ENCODE measurements at places on chromosomes 3 and 15.

DNA sequence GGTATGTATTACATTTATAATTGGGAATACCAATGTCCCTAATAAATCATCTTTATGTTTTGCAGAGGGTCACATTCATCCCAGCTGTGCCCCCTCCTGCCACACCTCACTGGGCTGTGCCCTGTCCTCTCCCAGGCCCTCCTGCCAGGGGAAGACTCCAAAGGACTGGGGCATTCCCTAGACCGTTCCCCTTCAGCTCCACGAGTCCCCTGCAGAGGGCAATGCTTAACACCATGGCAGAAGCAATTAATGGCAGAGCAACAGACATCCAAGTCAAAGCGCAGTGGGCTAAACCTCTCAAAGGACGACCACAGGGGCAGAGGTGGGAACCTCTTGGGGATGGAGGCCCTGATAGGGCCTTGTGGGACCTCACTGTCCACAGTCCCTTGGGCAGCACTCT lies 71.3 kb upstream of the SEC13 start:
- H3K27ac ChIP-seq, result no peak overlapping the region
- DNase-seq, result no peak
- H3K36me3 ChIP-seq, result no peaks in the 10 kb centered on the region
- no peaks in the 10 kb centered on the region for H3K4me1 ChIP-seq

- H3K4me1 ChIP-seq, result no peaks in the 10 kb centered on the region
- no peak overlapping the region for H3K4me3 ChIP-seq
- no peaks in the 10 kb centered on the region for H3K27me3 ChIP-seq
Observed at GRCh38 chr15:46461416-46461815, 826.6 kb downstream of the SQOR start.

DNA sequence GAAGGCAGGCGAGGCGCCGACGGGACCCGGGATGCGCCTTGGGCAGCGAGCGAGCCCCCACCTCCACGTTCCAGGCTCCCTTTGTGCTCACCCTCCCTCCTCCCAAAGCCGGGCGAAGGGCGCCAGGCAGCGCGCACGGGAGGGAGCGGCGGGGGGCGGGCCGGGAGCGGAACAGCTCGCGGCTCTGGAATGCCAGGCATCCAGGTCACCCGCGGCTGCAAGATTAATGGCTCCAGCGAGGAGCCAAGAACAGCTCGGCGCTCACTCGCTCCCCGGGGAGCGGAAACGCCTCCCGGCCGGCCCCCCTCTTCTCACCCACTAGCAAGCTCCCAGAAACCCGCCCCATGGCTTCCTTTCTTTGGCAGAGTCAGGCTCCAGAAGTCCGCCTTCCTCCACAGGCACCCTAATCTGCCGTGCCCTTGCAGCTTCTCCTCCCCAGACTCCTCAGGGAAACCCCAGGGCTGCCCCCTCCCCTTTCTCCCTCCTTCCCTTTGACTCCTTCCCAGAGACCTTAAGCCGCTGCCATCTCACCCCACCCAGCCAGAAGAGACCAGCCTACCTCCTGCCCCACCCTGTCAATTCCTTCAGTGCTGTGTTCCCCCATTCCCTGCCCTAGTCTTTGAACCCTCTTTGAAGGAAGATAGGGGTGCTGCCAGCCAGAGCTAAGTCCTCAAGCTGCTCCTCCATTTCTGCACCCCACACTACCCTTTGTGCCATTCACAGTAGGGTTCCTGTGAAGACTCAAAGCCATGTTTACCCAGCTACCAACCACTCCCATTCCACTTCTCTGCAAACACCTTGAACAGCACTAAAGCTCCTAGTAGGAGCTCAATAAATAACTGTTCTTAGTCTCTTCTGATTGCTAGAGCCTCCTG lies 9.9 kb downstream of the AMOTL2 start:
- peaks cover 99% of the 10 kb centered on the region for H3K4me1 ChIP-seq
- peak overlapping the region; percentile 78 for H3K27ac ChIP-seq
- peak overlapping the region; percentile 24 for H3K4me3 ChIP-seq

- peaks cover 29% of the 10 kb centered on the region for H3K4me1 ChIP-seq
- H3K27me3 ChIP-seq, result no peaks in the 10 kb centered on the region
- no peak overlapping the region for H3K27ac ChIP-seq
- no peak for DNase-seq
- no peak overlapping the region for H3K4me3 ChIP-seq
Observed at GRCh38 chr3:53171827-53172505, 11.0 kb downstream of the PRKCD start.

DNA sequence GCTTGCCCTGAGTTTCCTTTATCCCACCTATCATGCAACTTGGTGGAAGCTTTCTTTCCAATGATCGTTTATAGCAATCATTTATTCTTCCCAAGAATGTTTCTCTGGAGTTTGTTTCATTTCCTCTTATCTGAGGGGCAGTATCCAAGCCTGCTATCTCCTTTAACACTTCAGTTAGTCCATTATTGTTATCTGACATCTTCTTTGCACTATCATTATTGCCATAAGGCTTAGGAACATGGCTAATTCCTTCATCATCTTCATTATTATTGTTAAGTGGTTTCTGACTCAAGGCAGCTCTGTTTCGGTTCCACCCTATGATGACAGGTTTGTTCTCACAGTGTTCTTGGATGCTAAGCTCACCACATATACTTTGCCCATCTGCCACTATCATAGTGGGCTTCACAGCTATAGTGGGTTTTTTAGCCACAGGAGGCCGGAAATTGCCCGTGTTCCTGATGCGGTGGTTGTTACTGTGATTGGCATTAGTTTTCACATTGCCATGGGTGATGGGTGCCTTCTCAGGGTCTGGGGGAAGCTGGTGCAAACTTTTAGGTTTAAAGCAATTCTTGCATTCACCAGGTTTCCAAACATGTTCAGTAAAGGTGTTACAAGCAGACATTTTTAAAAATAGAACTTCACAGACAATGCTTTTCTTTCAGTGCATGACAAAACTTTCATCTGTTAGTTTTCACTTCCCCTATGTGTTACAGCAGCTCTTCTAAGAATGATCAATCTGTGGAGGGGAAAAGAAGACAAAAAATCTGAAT lies 110.6 kb upstream of the TSPAN3 start:
- no peak overlapping the region for H3K4me3 ChIP-seq
- peaks cover 6% of the 10 kb centered on the region for H3K36me3 ChIP-seq
- DNase-seq, result no peak
- no peak overlapping the region for H3K27ac ChIP-seq
- H3K27me3 ChIP-seq, result no peaks in the 10 kb centered on the region
- H3K4me1 ChIP-seq, result peaks cover 4% of the 10 kb centered on the region

DNA sequence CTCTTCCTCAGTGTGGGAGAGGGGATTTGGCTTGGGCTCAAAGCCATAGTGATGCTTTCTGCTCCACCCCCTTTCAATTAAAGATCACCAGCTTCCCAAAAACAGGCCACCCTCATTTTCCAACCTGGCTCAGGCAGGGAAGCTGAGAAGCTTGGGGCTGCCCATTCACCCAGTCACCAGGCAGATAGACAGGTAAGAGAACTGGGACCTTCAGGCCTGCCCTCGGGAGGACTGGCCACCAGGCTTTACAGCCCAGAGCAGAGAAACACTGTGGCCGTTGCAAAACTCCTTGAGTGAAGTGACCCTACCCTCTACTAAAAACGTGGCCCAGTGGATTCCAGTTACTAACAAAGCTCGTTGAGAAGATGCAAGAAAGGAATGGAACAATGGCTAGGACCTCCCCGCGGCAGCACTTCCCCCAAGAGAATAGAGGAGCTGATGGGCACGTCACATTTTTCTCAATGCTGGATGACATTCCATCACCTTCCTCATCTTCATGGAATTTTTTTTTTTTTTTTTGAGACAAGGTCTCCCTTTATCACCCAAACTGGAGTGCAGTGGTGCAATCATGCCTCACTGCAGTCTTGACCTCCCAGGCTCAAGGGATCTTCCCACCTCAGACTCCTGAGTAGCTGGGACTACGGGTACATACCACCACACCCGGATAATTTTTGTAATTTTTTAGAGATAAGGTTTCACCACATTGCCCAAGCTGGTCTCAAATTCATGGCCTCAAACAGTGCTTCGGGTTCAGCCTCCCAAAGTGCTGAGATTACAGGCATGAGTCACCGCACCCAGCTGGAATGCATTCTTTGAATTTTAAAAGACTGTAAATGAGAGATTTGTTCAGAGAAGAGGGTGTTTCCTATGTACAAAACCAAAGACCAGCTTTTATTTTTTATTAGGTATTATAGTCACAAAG lies 37.9 kb downstream of the LIPC start:
- peaks cover 17% of the 10 kb centered on the region for H3K4me1 ChIP-seq
- H3K4me3 ChIP-seq, result no peak overlapping the region
- H3K36me3 ChIP-seq, result no peaks in the 10 kb centered on the region
- H3K27me3 ChIP-seq, result no peaks in the 10 kb centered on the region
- peak overlapping the region; percentile 47 for H3K27ac ChIP-seq
- DNase-seq, result no peak

DNA sequence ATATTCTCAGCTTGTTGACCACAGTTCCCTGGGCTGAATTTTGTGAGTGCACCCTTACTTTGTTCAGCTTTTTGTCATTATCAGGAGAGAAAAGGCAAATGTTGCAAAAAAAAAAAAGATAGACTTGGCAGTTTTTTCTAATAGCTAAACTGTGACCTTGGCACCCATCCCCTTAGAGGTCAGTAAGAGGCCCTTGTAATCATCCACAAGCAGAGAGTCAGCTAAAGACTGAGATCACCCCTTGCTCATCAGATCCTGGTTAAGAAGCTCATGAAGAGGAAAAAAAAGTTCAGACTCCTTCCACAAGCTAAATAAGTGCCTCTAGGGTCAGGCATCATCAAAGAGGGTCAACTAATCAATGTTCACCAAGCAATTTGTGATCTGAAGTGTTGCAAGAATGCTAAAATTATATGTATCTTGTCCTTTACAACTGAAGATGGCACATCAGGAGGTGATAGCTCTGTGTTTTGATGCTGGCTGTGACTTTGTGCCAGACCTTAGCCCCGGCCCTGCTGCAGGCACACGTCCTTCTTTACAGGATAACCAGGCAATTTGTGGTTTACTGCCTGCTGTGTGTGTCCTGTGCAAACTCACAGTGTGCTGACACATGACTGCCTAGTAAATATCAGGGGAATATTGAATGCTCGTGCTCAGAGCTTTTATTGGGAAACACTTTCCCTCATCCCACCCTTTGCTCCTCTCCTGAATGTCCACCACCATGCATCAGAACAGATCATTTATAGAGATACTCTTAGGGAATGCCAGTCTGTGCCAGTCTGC lies 262.9 kb downstream of the IL5RA start:
- no peak overlapping the region for H3K27ac ChIP-seq
- H3K36me3 ChIP-seq, result no peaks in the 10 kb centered on the region
- H3K27me3 ChIP-seq, result no peaks in the 10 kb centered on the region
- H3K4me3 ChIP-seq, result no peak overlapping the region

DNA sequence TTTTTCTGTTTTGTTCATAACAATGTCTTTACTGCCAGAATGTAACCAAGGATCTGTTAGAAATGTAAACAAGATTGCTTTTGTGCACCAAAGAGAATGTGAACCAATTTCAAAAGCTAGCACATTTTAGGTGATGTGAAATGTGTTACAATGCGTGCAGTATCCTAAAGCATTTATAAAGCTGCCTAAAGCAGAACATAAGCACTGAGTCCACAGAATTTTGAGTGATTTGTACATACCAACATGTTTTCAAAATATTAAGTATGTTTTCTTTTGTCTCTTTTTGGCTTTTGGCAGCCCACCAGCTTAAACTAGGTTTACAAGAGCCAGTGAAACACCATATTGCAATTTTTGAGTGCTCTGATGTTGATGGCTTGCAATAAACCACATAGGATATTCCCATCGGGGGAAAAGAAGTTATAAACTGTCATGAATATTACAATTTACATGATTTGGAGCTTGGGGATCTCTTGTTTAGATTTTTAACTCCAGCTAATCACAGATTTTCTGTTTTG lies 364.0 kb downstream of the ZIC1 start:
- H3K4me3 ChIP-seq, result no peak overlapping the region
- H3K27me3 ChIP-seq, result no peaks in the 10 kb centered on the region
- DNase-seq, result no peak
- no peaks in the 10 kb centered on the region for H3K4me1 ChIP-seq
- H3K36me3 ChIP-seq, result no peaks in the 10 kb centered on the region

- peaks cover 27% of the 10 kb centered on the region for H3K4me1 ChIP-seq
- H3K36me3 ChIP-seq, result no peaks in the 10 kb centered on the region
- H3K27me3 ChIP-seq, result no peaks in the 10 kb centered on the region
- H3K4me3 ChIP-seq, result no peak overlapping the region
- no peak for DNase-seq
- H3K27ac ChIP-seq, result no peak overlapping the region
Observed at GRCh38 chr15:60480888-60481287, 1.9 kb upstream of the ICE2 start.

- no peak for DNase-seq
- H3K4me1 ChIP-seq, result no peaks in the 10 kb centered on the region
- no peaks in the 10 kb centered on the region for H3K27me3 ChIP-seq
- H3K36me3 ChIP-seq, result no peaks in the 10 kb centered on the region
- H3K27ac ChIP-seq, result no peak overlapping the region
Observed at GRCh38 chr3:173371848-173372487, 25.6 kb upstream of the NLGN1 start.

All from upper lobe of right lung (tissue), 1 donor.